ENCODE measurements at places on chromosomes 13 and 19.
A peak's percentile ranks its signal among the peaks of the same experiment; 100 is the strongest.

- no peak for ATAC-seq
Observed at GRCh38 chr19:3612901-3613741, 6.4 kb upstream of the TBXA2R start.

DNA sequence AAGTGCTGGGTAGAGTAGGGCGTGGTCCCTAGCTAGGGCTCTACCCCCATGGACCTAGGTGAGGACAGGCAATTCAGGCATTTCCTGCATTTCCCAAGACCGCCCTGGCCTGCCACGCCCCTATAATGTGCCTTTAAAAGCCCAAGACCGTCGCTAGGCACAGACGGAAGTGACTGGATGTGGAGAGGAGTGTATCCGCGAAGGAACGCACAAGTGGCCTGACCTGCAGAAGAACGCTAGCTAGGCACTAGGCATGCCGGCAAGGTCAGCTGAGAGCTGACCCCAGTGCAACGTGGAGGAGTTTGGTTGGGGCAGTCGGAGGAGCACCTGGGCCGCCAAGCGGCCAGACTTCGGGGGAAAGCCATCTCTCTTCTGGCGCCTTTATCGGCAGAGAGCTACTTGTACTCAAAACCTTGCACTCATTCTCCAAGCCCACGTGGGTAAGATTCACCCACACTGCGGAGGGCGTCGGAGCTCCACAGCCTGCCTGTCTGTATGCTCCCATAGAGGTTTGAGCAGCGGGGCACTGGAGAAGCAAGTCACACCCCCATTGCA lies 370.0 kb downstream of the FGF9 start:
- peak; percentile 67 for ATAC-seq

DNA sequence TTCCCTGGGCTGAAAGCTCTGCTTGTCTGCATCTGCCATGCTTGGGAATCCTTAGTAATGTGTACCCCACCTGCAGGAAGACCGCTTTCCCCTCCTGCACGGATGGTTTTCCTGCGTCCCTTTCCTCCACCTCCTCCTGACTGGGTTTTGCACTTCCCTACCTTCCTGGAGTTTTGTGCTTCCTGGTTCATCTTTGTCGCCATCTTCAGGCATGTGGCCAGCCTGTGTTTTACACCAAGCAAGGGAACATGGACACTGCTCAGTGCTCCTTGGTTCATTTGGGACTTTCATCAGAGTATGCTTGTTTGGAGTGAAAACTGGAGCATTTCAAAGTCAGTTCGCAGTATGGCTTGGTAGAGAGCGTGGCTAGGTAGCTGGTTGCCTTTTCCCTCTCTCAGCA lies 30.7 kb downstream of the ERICH6B start:
- no peak for ATAC-seq

GRCh38 chr13:91017669-91018053 lies 329.8 kb upstream of the MIR17HG start:
- ATAC-seq: no peak

GRCh38 chr19:6429419-6430221 lies 3.9 kb downstream of the SLC25A41 start:
- no peak for ATAC-seq

GRCh38 chr13:91249861-91250260 lies 97.6 kb upstream of the MIR17HG start:
- no peak for ATAC-seq

DNA sequence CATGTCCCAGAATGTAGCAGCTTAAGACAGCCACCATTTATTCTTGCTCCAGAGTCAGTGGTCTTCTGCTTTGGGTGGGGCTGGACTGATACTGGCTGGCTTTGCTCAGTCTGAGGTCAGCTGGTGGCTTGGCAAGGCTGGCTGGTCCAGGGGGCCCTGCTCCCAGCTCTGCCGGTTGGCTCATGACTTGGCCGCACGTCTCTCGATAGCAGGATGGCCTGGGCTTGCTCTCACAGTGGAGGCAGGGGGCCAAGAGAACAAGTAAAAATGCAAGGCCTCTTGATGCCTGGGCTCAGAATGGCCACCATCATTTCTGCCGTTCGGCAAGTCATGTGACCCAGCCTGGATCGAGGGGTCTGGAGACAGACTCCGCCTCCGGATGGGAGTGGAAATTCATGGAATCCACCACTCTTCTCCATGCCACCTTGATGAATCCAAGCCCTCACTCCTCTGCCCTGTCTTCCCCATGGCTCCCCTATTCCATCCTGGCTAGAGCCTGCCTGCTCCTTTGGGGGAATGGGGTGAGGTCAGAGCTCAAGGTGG lies 13.1 kb downstream of the ACTMAP start:
- ATAC-seq: no peak

GRCh38 chr13:47687577-47687976 lies 313.5 kb downstream of the SUCLA2 start:
- no peak for ATAC-seq

DNA sequence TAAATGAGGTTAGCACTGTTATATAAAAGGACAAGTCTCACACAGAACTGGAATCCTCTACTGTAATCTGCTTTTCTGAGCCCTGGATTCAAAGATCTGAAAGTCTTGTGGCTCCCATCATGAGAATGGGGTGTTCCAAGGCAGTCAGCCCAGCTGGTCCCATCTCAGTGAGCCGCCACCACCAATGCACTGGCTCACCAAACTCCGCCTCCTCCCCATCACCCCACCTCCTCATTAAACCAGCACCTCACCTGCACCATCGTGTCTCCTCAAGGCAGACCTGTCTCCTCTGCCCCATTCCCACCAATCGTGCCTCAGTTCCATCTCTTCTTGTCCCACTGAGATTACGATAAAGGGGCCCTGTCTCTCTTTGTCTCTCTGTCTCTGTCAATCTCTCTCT lies 166.7 kb downstream of the USP12 start:
- ATAC-seq: no peak

GRCh38 chr13:22836475-22836874 lies 344.3 kb upstream of the SGCG start:
- no peak for ATAC-seq

DNA sequence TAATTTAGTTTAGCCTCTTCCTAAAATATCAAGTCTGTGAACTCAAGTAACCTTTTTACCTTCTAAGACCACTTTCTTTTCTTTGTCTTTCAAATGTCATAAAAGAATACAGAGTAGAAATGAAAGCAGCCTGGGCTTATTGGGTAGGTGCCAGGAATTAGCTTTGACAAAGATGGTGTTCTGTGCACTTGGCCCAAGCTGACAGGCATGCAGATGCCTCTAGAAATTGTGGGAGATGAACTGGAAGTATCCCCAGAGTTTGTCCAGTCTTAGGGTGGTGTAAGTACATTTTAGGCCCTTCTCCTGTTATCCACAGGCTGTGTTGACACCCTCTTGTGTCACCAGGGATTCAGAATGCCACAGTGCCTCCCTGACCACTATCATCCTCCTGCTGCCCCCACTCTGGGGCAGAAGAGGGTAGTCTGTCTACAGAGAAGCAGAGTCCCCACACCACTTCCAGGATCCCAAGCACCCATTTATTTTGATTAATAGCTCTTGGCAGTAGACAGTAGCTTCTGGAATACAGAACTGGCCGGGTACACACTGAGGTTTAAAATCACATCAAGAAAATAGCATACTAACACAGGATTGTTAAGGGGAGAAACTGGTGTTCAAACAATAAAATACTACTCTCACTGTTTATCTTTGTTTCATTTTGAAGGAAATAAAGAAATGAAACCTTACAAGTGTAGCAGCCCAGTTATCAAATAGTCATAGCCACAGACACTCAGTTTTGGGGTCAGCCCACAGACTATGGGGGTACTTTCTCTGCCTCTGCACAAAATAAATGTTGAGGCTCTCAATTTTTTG lies 343.2 kb downstream of the KCNRG start:
- no peak for ATAC-seq

DNA sequence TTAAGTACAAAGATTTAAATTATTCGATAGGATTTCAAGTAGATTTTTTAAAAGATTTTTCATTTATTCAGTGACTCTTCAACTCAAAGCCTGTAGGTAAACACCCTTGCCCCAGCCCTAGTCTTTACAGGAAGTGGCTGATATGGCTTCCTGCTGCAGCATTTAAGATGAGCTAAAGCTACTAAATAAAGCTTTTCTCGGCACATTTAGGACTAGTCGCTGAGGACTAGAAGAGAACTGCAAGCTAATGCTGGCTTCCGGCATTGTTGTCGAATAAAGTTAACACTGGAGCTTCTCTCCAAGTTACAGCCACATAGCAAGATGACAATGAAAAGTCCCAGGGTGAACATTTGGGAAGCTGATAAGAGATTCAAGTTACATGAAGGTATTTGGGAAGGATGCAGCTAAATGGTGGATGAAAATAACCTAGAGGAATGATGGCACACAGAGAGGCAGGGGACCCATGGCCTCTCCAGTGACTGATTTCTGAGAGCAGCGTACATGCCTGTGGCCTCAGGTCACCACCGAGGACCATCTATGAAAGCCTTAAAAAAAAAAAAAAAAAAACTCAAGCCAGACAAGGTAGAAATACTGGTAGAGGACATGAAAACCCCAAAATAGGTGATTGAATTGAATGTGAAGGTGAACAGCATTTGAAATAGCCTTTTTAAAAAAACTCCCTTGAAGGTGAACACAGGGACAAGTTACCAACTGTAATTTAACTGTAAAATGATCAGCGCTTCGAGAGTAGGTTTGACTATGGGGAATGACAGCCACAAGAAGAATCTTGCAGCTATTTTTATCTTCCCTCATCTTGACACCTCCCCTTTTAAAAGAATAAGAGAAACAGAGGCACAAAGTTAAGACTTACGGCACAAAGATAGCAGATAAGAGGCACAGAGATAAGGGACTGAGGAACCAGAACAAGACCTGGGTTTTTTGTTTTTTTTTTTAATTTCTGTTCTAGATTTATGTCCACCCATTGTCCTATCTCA lies 155.4 kb downstream of the DCT start:
- ATAC-seq: peak; percentile 77
